ENCODE measurements at places on chromosomes 5 and 9.

- DNase-seq = peak; percentile 97
Measured at GRCh38 chr5:136020383-136021015, 8.3 kb upstream of the TGFBI start.

DNA sequence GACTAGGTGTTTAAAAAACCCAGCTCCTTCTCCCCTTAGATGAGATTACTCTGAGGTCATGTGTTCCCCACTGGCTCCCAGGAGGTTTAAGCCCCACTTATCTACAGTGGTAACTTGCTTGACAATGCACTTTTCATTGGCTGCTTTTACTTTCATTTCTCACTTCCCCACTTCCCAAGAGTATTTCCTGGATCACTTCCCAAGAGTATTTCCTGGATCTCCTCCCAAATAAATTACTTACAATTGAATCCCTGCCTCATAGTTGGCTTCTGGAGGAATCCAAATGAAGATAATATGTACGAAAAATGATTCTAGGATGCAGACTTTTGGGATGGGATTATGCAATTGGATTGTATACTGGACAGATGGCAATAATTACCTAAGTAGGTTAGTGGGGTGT lies 47.1 kb upstream of the CHSY3 start:
- peak; percentile 2 for DNase-seq

- DNase-seq = no peak
Measured at GRCh38 chr5:79464278-79464677, 49.7 kb downstream of the HOMER1 start.

- DNase-seq = peak; percentile 90
Measured at GRCh38 chr5:33850100-33850594, 41.6 kb downstream of the ADAMTS12 start.

DNA sequence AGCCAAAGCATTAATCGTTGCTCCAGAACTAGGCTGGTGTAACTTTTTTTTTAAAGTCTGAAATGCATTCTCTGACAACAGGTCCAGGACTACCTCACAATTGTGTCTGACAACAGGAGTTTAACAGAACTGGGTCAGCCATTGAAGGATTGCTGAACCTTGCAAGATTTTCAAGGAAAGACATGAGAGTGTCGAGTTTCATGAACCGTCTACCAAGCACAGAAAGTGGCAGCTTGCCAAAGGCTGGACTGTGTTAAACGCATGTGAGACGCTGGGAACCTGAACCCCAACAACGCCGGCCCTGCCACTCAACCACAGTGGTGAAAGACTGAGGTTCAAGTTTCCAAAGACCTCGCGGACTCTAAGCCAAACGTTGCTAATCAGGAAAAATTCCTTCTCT lies 79.1 kb downstream of the LHFPL2 start:
- no peak for DNase-seq
